GM23338 (cell line): ENCODE measurements at places on chromosomes 16 and 17. TPM values are rescaled to one million over a fixed set of nuclear protein-coding genes. Genes with fewer than 3 reads are reported as not detected.

Gene ZNF771
- 12.0 and 16.1 TPM in 2 replicates for total RNA-seq

Gene HEATR9
- not detected in 2 replicates for total RNA-seq

Gene CACNG1
- total RNA-seq: not detected in 2 replicates

Gene KRT31
- total RNA-seq: not detected in 2 replicates

Gene TMEM114
- 0.52 TPM in 1 of 2 replicates, not detected in the other for total RNA-seq

Gene HSD11B2
- 23.0 and 25.1 TPM in 2 replicates for total RNA-seq

Gene RNF222
- total RNA-seq: 0.07 and 0.31 TPM in 2 replicates

Gene WNK4
- total RNA-seq: 0.10 and 0.54 TPM in 2 replicates

Gene HP
- not detected in 2 replicates for total RNA-seq

Gene TMED6
- not detected in 2 replicates for total RNA-seq

Gene C16orf96
- total RNA-seq: 1.2 and 2.2 TPM in 2 replicates

- DNase-seq: no peak
Measured at GRCh38 chr16:4433914-4434787, 8.5 kb downstream of the DNAJA3 start.

- DNase-seq: no peak
Measured at GRCh38 chr16:47644661-47645060, 183.5 kb downstream of the PHKB start.

GRCh38 chr16:87487361-87487924 is 5.4 kb downstream of the ZCCHC14 start:
- peak; percentile 84 for DNase-seq

DNA sequence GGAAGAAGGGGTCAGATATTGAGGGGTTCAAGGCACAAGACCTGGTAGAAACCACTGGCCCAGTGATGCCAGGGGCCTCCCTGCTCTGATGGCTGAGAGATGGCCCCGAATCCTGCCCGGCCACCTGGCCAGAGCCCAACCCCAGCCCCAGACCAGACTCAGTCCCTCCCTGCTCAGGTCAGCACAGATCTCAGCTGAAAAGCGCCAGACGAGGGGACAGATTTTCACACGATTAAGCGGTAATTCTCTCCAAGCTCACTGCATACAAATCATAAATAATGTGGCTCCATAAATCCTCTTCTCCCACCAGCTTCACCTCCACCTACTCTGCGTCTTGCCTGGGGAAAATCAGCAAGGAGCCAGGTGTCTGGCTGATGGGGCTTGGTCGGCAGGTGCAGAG is 57.1 kb downstream of the ENGASE start:
- DNase-seq: no peak

DNA sequence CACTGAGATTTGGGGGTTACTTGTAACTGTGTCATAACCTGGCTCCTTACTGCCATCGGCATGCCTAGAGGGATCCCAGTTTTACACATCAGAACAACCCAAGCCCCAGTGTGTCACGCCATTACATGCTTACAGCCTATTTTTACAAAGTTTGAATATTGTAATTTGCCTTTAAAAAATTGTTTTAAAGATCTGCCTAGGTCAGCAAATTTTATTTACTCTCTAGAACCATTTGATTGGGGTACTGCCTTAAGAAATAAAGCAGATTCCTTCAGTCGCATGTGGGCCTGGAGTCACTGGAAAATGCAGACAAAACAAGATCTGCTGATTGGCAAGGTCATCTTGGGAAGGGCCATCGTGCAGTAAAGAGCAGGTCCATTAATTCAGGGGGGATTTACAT is 566.9 kb downstream of the WWOX start:
- DNase-seq: no peak

- DNase-seq: no peak
Measured at GRCh38 chr16:6726621-6727020, 606.0 kb upstream of the RBFOX1 start.

GRCh38 chr16:314351-314750 is 31.4 kb downstream of the PDIA2 start:
- DNase-seq: no peak

GRCh38 chr16:27432558-27432957 is 30.6 kb downstream of the IL21R start:
- no peak for DNase-seq

- no peak for DNase-seq
Measured at GRCh38 chr16:84502581-84502980, 1.9 kb downstream of the MEAK7 start.

- DNase-seq: no peak
Measured at GRCh38 chr17:38958326-38958725, 8.9 kb downstream of the FBXO47 start.

DNA sequence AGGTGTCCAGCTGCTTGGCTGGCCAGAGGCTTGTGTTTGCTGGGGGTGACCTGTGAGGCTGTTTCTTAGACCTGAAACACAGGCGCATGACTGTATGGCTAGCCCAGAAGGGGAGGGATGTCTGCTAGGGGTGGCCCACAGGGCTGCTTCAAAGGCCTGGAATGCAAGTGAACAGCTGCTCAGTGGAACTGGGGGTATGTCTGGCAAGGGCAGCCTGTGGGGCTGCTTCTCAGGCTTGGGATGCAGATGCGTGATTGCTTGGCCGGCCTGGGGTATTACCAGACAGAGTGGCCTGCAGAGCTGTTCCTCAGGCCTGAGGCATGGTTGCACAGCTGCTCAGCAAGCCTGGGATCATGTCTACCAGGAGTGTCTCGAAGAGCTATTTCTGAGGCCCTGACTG is 20.5 kb downstream of the TANC2 start:
- no peak for DNase-seq

GRCh38 chr17:16989230-16989952 is 17.5 kb upstream of the TNFRSF13B start:
- no peak for DNase-seq

GRCh38 chr16:57192720-57193486 is 6.8 kb downstream of the RSPRY1 start:
- DNase-seq: no peak

GRCh38 chr17:57295526-57296023 is 39.3 kb downstream of the MSI2 start:
- no peak for DNase-seq

GRCh38 chr17:81930142-81931125 is 2.9 kb upstream of the MAFG start:
- DNase-seq: no peak

DNA sequence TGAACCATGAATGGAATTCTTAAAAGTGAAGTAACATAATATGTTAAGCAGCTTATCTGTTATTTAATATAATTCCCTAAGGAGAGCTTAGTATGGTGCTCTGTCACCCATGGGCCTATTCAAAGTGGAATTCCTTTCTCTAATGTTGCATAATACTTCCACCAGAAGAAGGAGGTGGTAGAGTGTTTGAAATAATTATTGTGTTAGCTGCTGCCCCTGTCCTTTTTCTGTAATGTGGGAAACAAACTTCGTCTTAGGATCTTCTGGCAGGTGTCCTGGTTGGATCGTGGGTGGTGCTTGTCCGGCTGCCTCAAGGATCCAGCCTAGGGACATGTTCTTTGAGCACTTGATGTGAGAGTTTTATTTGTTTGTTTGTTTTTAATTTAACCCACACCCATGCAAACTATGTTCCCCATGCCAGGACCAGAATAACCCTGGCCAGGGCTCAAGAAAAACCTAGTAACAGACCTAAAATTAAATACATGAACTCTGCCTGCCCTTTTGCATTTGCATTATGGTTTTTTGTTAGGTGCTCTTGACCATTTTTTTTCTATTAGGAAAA is 46.1 kb downstream of the ZNRF1 start:
- DNase-seq: no peak

- no peak for DNase-seq
Measured at GRCh38 chr16:9042964-9043680, 48.3 kb upstream of the HAPSTR1 start.

DNA sequence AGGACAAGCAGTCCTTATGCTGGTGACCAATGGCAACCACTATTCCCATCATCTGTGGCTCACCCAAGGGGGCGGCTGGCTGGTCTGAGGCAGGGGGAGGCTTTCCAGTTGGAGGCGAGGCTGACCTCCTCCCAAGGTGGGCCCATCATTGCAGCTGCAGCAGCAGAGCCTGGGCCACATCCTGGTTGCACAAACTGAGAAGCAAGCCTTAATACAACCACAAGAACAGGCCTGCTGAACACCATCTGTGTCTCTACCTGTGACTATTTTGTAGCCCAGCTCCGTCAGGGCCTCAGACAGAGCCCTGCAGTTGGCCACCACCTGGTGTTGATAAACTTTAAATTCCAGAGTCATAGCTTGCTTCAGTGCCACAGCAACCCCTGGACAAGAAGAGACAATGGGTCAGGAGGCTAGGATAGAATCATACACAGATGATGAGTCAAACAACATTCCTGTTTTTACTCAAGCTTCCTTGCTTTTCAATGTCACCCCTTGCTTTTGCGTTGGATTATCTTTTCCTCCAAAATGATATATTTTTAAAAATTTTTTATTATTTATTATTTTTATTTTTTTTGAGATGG is 17.9 kb downstream of the SMCR8 start:
- no peak for DNase-seq

DNA sequence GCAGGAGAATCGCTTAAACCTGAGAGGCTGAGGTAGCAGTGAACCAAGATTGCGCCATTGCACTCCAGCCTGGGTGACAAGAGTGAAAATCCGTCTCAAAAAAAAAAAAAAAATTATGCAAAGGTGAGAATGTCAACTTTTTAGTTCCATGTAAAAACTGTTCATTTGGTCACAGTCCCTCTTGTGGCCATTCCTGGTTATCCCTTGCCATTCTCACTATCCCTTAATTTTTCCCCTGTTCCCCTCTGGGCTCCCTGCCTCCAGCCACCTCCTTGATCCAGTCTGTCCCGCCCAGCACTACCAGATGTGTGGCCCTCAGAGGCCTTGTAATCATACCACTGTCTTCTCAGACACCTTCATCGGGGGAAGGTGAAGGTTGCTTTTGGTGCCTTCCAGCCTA is 23.4 kb downstream of the DCAF7 start:
- DNase-seq: peak; percentile 64

DNA sequence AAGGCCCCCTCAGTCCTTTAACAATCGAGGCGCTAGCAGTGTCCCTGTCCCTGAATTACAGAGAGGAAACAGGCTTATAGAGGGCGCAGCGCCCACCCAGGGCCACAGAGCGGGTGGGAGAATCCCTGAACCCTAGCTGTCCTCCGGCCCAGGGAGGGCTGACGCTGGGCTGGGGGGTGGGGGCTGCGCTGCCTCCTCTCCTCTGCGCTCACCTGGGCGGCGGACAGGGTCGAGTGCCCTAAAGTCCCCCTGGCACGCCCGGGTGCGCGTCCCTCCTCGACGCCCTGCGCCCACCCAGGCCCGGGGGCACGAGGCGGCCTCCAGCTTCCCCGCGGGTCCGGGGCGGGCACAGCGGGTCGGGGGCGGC is 200.4 kb upstream of the N4BP1 start:
- peak; percentile 21 for DNase-seq

DNA sequence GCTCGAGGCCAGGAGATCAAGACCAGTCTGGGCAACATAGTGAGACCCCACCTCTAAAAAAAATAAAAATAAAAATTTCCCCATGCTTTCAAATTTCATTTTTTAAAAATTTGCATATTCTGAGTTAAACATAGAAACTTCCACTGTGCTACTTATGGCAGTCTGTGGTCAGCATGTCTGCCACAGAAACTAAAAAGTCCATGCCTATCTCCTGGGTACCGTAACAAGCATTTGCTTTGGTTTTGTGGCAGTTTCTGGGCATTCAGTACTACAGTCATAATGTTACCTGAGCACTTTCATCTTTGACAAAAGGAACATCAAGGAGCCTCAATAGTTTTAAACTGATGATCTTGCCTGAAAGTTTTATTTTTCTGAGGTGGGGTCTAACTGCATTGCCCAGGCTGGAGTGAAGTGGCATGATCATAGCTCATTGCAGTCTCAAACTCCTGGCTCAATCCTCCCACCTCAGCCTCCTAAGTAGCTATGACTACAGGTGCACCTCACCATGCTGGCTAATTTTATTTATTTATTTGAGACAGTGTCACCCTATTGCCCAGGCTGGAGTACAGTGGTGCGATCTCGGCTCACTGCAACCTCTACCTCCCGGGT is 13.2 kb upstream of the ITGA2B start:
- DNase-seq: no peak

DNA sequence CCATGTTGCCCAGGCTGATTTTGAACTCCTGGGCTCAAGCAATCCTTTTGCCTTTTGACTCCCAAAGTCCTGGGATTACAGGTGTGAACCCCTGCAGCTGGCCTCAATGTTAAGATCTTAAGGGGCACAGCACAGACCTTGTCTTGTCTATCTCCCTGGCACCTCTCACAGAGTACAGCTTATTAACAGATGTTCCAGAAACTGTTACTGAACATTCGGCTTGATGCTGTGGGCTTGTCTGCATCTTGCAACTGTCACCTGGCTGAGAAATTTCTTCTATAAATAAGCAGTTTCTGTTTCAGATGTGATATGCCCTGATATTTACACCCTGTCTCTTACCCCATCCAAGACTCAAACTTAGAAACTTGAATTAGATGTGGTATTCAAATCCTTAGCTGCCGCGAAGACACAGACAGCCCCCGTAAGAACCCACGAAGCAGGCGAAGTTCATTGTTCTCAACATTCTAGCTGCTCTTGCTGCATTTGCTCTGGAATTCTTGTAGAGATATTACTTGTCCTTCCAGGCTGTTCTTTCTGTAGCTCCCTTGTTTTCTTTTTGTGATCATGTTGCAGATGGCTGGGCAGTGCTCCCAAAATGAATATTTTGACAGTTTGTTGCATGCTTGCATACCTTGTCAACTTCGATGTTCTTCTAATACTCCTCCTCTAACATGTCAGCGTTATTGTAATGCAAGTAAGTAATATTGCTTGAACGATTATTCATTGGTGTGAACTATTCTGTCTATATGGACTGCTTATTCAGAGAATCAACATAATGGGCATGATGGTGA is at the start of gene TNFRSF17:
Gene TNFRSF17 (plus strand): TSS at position 450 of the 791 bp plus-strand sequence. CDS start 115 bp downstream, at position 565.
- no peak for DNase-seq

GRCh38 chr16:17949141-17949981 is 387.2 kb downstream of the NPIPA8 start:
- DNase-seq: no peak

- no peak for DNase-seq
Measured at GRCh38 chr16:20241321-20241720, 86.0 kb downstream of the GP2 start.
